Tongue (tissue), 3 donors: ENCODE measurements at places on chromosomes 12 and 14.

DNA sequence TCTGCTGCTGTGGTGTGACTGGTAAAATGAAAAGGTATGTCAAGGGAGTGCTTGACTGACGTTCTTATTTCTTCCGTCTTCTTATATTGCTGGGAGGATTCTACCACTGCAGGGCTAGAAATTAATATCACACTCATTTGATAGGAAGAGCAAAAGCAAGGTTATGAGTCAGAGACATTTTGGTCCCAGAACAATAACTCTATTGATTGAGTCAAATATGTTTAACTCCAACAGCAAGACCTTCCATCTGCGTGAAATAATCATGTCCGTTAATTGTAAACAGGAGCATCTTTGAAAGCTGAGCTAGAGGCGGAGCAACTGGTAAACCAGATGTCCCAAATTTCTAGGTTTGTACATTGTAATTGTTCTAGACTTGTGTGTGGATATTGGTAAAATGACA, 1293.6 kb downstream of the AACS start:
- DNase-seq, result no peak

DNA sequence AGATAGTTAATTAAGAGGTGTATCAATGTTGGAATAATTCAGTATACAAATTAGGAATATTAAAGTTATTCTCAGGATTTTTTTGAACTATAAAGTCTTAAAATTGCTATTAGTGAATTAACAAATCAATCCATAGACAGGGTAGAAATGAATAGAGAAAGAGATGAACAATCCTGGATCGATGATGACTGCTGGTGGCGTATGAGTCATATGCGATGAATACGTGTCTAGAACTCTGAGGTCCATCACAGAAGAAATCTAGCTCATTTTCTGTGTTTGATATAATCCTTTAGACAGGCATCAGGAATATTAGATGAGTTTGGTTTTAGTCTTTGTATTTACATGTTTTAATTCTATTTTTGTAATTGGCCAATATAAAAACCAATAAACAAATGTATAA, 85.4 kb upstream of the RTL1 start:
- no peak for DNase-seq

- no peak for DNase-seq
Observed at GRCh38 chr14:53391156-53391555, 238.0 kb upstream of the DDHD1 start.

GRCh38 chr14:43003845-43004244, 1397.2 kb downstream of the LRFN5 start:
- no peak for DNase-seq

DNA sequence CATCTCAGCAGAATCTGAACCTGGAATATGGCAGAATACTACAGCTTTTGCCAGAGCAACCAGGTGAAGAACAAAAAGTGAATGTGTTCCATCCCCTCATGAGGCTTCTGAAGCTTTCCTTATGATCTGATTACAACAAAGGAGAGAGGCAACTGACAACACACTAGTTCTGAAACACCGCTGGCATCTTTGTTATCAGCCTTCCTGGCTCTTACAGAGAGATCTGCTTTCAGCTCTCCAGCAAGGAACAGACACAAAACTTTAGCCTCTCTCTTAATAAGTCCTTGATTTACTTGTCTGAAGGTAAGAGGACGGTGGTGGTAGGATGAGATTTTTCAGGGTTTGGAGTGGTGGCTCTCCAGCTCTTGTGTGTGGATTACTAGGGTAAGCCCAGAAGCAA, 227.0 kb downstream of the PPM1H start:
- no peak for DNase-seq

DNA sequence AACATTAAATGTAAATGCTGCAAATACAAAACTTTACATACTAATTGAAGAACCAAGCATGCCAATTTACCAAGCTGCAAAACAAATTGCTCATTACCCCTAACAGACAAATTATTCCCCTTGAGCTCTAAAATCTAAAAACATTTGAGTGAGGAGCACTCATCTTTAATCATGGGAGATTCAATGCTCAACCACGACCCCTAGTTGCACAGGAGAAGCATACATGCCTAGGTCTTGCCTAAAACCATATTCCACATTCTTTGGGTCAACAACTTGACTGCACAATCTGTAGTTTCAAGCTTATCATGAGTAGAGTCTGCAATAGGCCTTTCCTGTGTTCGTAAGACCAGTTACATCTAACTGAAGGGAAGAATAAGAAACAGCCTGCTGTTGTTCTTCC, 69.7 kb downstream of the MGAT4C start:
- no peak for DNase-seq

DNA sequence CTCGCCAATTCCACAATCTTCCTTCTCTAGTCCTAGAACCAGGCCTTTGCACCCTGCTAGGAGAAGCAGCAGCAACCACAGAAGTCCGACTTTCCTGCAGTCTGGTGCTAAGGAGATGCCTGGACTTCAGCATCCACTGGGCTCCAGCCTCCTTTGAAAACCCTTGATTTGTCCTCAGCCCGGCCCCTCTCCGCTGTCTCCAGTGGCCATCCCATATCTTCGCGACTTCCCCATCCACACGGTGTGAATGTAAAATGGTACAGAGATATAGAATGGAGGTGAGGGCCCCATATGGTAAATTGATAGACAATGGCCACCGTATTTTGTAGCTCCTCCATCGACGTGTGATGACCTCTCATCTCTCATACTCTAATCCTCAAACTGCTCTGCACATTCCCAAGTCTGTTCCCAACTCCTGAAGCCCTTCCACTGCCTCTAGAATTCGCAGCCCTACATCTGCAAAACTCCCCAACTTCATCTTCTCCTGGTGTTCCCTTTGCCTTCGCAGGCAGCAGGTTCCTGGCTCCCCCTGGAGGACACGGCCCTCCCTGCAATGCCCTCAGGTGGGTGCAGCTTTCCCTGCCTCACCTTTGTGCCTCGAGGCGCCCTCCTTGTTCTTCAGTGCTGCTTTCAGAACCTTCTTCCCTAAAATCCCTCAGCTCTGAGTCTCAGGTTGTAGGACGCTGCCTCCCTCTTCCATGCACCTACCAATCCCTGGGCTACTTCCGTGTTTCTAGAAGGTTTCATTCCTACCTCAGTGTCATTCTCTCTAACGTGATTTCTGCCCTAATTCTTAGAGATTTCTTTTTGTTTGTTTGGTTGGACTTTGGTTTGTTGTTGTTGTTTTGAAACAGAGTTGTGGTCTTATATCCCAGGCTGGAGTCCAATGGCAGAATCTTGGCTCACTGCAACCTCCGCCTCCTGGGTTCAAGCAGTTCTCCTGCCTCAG, 36.7 kb downstream of the TMBIM6 start:
- DNase-seq, result peak; percentile 42

- DNase-seq, result no peak
Observed at GRCh38 chr12:111222027-111222414, 146.9 kb downstream of the PHETA1 start.

DNA sequence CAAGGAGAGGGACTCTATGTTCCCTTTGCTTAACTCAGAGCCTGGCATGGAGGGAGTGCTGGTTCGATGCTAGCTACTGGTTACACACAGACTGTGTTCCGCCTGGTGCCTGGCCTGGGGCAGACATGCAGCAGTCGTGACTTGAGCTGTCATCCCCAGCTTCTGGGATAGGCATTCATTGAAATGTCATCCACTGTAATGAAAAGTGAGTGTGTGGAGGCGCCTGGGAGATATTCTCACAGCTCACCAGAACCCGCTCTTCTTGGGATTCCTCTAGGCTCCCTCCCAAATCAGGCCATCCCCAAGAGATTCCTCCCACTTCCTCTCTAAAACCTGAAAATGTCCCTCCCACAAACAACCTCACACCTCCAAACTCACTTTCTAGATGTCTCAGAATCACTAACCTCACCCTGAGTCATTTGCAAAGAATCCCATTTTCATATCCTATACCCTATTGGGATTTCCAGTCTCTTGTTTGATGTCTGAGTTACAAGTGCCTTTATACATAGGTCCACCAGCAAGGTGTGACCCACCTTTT, 82.8 kb downstream of the CRACR2A start:
- no peak for DNase-seq

DNA sequence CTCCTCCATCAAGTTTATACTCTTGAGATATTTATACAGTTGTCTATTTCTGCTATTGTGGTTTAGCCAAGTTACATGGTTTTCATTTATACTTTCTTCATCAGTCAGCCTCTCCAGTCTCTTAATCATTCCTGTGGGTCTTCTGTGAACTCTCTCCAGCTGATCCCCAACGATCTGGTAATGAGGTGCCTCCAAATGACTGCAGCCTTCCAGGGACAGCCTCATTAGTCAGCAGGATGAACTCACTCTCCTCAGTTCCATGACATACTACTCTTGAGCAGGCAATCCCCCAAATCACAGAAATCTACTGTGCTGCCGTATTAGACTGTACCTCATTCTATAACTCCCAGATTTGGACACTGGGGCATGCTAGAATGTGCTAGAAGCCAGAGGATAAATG, 15.3 kb downstream of the AREL1 start:
- DNase-seq, result no peak

DNA sequence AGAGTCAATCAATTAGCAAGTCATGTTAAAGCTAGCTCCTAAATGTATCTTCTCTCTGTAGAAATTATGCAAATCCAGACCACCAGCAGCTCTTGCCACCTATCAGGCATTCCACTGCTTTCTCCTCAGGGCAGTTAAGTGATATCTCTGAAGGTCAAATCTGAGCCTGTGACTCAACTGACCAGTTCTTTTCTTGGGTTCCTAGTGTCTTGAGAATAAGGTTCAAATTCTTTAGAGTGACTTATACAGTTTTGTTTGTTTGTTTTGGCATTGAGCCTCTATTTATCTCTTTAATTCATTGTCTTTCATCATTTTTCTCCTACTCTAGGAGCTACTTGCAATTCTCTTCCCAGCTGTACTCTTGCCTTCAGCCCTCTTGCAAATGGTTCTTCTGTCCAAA, 2.5 kb upstream of the LRIG3 start:
- DNase-seq, result no peak

- no peak for DNase-seq
Observed at GRCh38 chr14:74105381-74105780, 20.6 kb downstream of the LIN52 start.

DNA sequence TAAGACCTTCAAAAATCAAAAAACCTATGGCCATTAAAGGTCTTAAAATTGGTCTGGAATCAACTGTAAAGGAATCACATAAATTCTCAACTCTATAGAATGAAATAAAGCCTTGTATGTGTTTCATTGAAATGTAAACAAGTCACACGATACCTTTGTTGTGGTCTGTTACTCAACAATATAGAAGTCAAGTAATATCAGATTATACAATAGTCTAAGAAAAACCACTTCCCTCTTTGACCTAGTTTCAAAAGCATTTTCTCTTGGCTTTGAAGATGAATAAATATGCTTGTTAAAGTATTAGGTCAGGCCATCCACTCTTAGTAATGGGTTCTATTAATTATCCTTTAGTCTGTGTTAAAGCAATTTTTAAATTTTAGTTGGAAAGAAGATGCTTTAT, 79.8 kb upstream of the DIO2 start:
- DNase-seq, result no peak

DNA sequence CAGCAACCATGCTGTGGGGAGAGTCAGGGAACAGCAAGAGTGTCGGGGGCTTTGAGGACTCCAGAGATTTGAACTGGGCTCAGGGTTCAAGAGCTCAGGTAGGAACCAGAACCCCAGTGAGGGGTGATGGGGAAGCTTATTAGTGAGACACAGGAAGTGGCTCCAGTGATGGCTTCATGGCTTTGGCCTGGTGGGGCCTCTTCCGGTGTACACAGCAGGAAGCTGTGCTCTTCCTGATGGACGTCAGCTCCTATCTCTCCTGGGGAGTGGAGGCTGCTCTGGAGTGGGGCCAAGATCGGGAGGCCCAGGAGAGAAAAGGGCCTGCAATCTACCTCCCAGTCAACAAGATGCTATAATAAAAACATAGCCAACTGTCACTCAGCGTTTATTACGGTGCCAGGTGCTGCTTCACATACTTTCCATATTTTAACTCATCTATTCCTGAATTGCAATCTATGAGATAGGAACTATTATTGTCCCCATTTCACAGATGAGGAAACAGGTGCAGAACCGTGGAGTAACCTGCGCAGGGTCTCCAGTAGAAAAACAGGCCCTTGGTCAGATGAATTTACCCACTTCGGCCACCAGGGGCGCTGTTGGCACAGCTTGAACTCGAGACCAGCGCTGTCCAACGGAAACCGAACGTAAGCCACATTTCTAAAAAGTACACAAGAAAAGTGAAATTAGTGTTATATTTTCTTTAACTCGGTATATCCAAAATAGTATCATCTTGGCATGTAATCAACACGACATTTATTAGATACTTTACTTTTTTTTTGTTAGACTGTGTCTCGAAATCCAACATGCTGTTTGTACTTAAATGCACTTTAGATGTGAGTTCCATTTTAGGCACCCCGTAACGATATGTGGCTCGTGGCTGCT, 63.6 kb upstream of the DLK1 start:
- peak; percentile 96 for DNase-seq

DNA sequence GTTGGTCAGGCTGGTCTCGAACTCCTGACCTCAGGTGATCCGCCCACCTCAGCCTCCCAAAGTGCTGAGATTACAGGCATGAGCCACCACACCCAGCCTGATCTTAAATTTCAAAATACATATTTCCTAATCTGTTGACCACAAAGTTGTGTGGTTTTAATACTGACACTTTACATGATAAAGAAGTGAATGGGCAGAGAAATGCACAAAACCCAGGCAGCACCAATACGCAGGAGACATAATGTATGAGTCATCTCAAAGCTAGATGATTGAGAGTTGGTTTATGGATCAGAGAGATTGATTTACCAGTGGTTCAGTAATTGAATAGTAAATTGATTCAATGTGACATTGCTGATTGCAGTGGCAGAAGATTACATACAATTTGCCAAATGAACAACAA, 19.2 kb upstream of the PPP2R5E start:
- DNase-seq, result no peak

DNA sequence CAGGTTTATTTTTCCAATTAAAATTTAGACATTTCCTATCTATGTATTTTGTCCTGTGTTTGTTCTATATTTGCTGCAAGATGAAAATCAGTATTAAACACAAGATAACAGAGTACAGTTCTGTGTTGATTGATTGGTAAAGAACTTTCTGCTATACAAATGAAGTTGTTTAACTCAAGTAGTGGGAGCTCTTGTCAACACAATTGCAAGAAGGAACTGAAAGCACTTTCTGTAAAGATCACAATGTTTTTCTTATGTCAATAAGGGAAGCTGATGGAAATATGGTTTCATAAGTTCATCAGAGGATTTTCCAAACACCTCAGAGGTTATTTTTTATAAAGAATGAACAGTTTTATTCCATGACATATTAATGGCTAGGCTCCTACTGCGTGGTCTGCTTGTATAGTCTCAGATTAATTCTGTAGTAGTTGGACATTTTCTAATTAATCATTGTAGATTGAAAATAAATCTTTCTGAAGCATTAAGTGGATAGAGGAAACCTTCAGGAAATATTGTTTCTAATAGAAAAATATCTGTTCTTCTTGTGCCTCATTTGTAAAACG, 379.5 kb downstream of the LRFN5 start:
- DNase-seq, result no peak
